ENCODE measurements at places on chromosomes 11 and 22. TPM values are rescaled to one million over a fixed set of nuclear protein-coding genes. Genes with fewer than 3 reads are reported as not detected.

Gene RAG2
- total RNA-seq: 0.79 TPM

Gene GRM5
- 0.81 TPM for total RNA-seq

- no peak for DNase-seq
- H3K36me3 ChIP-seq: no peaks in the 10 kb centered on the region
- no peak overlapping the region for H3K4me3 ChIP-seq
- H3K4me1 ChIP-seq: no peaks in the 10 kb centered on the region
- H3K27ac ChIP-seq: peak overlapping the region; percentile 67
- H3K27me3 ChIP-seq: no peaks in the 10 kb centered on the region
Observed at GRCh38 chr11:124898711-124899110, 1.0 kb upstream of the ROBO4 start.

Gene VSTM5
- total RNA-seq: not detected

GRCh38 chr11:132062031-132062430, 691.6 kb downstream of the NTM start:
- no peak overlapping the region for H3K4me3 ChIP-seq
- no peak for DNase-seq
- H3K36me3 ChIP-seq: no peaks in the 10 kb centered on the region
- H3K4me1 ChIP-seq: no peaks in the 10 kb centered on the region

DNA sequence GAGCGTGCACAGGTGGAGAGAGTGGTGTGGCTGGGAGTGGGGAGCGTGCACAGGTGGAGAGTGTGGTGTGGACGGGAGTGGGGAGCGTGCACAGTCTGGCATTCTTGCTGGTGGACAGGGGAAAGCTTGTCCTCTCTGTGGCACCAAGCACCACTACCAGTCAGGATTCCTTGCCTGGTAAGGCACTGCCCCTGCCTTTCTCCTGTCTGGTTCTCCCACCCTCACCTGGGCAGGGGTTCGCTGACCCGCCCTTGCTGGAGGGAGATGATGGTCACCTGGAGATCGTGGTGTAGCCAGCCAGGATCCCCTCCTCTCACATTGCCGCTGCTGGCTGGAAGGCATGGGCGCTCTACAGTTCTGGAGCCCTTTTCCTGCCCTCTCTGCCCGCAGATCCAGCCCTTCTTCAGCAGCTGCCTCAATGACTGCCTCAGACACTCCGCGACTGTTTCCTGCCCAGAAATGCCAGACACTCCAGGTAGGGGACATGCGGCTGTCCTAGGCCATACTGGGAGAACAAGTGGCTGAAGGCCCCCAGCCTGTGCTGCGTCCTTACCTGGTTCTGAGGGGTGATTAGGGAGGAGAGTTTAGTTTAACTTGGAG, 16.7 kb downstream of the TMEM121B start:
- no peak overlapping the region for H3K27ac ChIP-seq
- DNase-seq: no peak
- no peaks in the 10 kb centered on the region for H3K27me3 ChIP-seq
- no peak overlapping the region for H3K4me3 ChIP-seq

DNA sequence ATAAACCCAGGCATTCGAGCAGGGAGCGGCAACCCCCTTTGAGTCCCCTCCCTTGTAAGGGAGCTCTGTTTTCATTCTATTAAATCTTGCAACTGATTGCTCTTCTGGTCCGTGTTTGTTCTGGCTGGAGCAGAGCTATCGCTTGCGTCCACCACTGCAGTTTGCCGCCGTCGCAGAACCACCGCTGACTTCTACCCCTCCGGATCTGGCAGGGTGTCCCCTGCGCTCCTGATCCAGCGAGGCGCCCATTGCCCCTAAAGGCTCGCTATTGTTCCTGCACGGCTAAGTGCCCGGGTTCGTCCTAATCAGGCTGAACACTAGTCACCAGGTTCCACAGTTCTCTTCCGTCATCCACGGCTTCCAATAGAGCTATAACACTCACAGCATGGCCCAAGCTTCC, 10.4 kb upstream of the MS4A7 start:
- DNase-seq: no peak
- no peaks in the 10 kb centered on the region for H3K27me3 ChIP-seq
- no peaks in the 10 kb centered on the region for H3K36me3 ChIP-seq

Gene GAL3ST1
- not detected for total RNA-seq

Gene TENM4
- 83.3 TPM for total RNA-seq

Gene C22orf31
- total RNA-seq: not detected

DNA sequence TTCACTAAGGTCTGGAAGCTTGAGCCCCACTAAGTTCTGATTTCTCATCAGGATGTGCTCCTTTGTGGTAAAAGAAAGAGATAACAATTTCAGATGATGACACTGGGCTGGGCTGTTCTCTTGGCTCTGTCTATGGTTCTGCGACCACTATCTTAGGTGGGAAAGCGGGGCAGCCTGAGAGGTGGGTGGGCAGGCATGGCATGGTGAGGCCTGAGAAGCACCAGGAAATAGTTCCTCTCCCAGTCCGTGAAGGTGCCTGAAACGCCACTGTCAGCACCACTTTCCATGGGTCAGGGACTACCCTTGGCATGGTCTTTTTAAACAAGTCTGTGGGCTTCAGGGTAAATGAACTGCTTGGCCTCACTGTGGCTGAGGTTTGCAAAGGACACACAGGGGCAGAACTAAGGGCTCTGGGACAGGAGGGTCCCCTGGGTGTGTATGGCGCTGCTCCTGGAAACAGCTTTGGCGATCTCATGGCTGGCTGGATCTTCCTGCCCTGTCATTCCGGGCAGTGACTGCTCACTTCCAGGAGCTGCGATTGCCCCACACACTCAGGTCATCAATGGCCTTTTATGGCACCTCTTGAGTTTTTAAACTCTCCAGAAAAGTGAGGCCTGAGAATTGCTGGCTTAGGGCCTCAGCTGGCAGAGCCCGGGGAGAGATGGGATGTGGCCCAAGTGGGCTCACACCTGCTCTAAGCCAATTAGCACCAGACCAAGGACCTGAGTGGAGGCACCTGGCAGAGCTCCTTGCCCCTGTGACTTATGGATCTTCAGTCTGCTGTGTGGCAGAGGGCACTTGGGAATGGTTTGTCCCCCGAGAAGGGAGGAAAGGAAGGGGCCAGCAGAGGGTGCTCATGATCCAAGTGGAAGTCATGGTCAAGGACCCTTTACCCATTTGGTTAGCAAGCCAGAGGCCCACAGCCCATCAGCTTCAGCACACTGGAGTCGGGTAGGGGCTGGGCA, 55.6 kb upstream of the LYVE1 start:
- no peak overlapping the region for H3K27ac ChIP-seq
- H3K4me3 ChIP-seq: no peak overlapping the region
- H3K27me3 ChIP-seq: no peaks in the 10 kb centered on the region
- no peaks in the 10 kb centered on the region for H3K36me3 ChIP-seq
- H3K4me1 ChIP-seq: no peaks in the 10 kb centered on the region
- DNase-seq: peak; percentile 70

GRCh38 chr11:91625495-91625894, 599.1 kb upstream of the FAT3 start:
- no peaks in the 10 kb centered on the region for H3K4me1 ChIP-seq
- no peak for DNase-seq
- no peaks in the 10 kb centered on the region for H3K36me3 ChIP-seq
- no peaks in the 10 kb centered on the region for H3K27me3 ChIP-seq
- no peak overlapping the region for H3K4me3 ChIP-seq

- H3K27me3 ChIP-seq: no peaks in the 10 kb centered on the region
- no peak for DNase-seq
- H3K4me3 ChIP-seq: no peak overlapping the region
- H3K36me3 ChIP-seq: no peaks in the 10 kb centered on the region
- H3K4me1 ChIP-seq: no peaks in the 10 kb centered on the region
Observed at GRCh38 chr11:125382822-125383221, 113.2 kb downstream of the FEZ1 start.

Gene CEP126
- 9.4 TPM for total RNA-seq

- peaks cover 39% of the 10 kb centered on the region for H3K4me1 ChIP-seq
- H3K36me3 ChIP-seq: no peaks in the 10 kb centered on the region
- peak overlapping the region; percentile 93 for H3K27ac ChIP-seq
- no peaks in the 10 kb centered on the region for H3K27me3 ChIP-seq
- peak; percentile 97 for DNase-seq
- H3K4me3 ChIP-seq: no peak overlapping the region
Observed at GRCh38 chr22:43017525-43018460, 2.8 kb upstream of the PACSIN2 start.

DNA sequence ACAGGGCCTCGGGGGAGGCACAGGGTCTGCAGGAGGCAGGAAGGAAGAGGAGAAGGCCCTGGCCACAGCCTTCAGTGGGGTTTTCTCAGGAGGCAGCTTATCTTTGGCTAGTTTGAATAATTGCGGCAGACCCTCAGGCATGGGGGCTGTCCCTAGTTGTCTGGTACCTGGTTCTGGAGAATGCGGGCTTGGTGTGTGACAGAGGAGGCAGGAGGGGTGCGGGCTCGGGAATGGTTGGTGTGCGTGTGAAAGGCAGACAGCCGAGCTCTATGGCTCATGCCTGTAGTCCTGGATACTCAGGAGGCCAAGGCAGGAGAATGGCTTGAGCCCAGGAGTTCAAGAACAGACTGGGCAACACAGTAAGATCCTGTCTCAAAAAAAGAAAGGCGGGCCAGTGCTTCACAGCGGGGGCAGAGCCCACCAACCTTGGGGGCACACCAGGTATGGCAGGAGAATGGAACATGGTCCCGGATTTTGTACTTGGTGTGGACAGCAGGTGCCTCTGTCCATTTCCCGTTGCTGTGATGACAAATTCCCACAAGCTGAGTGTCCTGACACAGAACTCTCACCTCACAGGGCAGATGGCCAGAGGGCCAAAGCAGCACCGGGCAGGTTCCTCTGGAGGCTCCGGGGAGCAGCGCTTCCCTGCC, 640.6 kb downstream of the TBC1D22A start:
- no peaks in the 10 kb centered on the region for H3K4me1 ChIP-seq
- H3K4me3 ChIP-seq: no peak overlapping the region
- no peaks in the 10 kb centered on the region for H3K27me3 ChIP-seq
- H3K27ac ChIP-seq: no peak overlapping the region
- no peaks in the 10 kb centered on the region for H3K36me3 ChIP-seq

Gene PRDM11
- 8.6 TPM for total RNA-seq

Gene CREB3L1
- total RNA-seq: 0.88 TPM

DNA sequence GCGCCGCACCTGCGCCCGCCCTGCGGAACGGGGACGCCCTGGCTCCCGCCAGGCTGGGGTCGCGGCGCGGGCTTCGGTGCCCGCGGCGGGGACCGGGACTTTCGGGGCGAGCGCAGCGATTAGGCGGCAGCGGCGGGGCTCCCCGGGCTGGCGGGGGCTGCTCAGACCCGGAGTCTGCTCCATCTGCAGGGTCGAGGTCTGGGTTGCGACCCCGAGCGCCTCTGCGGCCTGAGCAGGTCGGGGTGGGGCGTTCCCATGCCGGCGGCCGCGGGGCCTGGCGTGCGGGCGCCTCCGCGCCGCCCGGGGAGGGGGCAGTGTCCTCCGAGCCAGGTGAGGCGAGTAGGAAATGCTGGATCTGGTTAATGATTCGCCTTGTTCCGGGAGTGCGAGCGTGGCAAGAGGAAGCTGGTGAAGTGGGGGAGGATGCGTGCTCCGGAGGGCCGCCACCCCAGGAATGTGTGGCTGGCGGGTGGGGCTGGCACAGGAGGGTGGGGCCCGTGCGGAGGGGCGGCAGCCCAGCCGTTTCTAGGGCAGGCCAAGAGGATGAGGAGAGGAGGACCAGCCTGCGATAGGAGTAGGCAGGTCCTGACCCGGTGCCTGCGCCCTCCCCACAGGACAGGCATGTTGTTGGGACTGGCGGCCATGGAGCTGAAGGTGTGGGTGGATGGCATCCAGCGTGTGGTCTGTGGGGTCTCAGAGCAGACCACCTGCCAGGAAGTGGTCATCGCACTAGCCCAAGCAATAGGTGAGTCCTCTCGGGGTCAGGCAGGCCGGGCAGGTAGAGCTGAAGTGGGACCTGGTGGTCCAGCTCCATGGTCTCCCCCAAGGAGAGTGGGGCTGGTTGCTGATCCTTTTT, 606 bp downstream of the RASSF7 start:
- peak; percentile 52 for DNase-seq
- H3K27ac ChIP-seq: peak overlapping the region; percentile 41
- H3K27me3 ChIP-seq: no peaks in the 10 kb centered on the region
- peak overlapping the region; percentile 90 for H3K4me3 ChIP-seq

GRCh38 chr11:11020747-11021149, 162.9 kb upstream of the ZBED5 start:
- H3K27me3 ChIP-seq: no peaks in the 10 kb centered on the region
- no peaks in the 10 kb centered on the region for H3K4me1 ChIP-seq
- no peaks in the 10 kb centered on the region for H3K36me3 ChIP-seq
- DNase-seq: no peak
- no peak overlapping the region for H3K4me3 ChIP-seq

- no peaks in the 10 kb centered on the region for H3K27me3 ChIP-seq
- H3K4me1 ChIP-seq: peaks cover 15% of the 10 kb centered on the region
- no peak for DNase-seq
- no peak overlapping the region for H3K27ac ChIP-seq
Observed at GRCh38 chr11:36010010-36010740, 66.3 kb downstream of the LDLRAD3 start.

Gene OR52N4
- 0.45 TPM for total RNA-seq

GRCh38 chr22:47366026-47366767, 603.7 kb downstream of the TBC1D22A start:
- H3K27me3 ChIP-seq: no peaks in the 10 kb centered on the region
- no peak for DNase-seq
- H3K4me3 ChIP-seq: no peak overlapping the region
- no peak overlapping the region for H3K27ac ChIP-seq

DNA sequence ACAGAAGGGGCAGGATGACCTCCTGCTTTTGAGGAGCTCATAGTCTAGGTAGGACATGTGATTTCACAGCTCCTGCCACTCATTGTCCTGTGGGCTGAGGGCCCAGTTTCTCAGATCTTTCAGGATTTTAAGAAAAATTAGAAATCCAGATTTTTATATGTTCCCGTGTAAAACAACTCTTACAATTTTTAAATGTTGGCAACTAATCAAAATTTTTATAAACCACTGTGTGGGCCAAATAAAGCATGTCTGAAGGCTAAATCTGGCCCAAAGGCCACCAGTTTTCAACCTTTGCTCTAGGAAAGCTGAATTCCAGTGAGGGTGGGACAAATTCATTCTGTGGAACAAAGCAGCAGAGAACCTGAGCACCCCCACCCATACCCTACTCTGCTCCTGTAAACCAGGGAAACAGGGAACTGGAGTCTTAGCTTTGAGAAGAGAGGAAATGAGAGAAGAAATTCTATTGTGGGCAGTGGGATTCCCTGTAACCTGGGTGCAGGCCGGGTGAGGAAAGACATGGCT, 20.6 kb downstream of the LRRC32 start:
- no peaks in the 10 kb centered on the region for H3K36me3 ChIP-seq
- H3K27ac ChIP-seq: no peak overlapping the region
- H3K4me3 ChIP-seq: no peak overlapping the region

Gene SLC7A4
- 0.54 TPM for total RNA-seq

Gene MUC5B
- not detected for total RNA-seq

GRCh38 chr11:10808235-10808552, 532 bp downstream of the EIF4G2 start:
- peak overlapping the region; percentile 99 for H3K27ac ChIP-seq
- H3K4me1 ChIP-seq: peaks cover 12% of the 10 kb centered on the region
- H3K4me3 ChIP-seq: peak overlapping the region; percentile 77
- no peak for DNase-seq
- H3K27me3 ChIP-seq: no peaks in the 10 kb centered on the region

GRCh38 chr11:121762820-121763219, 310.1 kb upstream of the SORL1-AS1 start:
- no peaks in the 10 kb centered on the region for H3K36me3 ChIP-seq
- no peak overlapping the region for H3K4me3 ChIP-seq
- no peak overlapping the region for H3K27ac ChIP-seq
- peak; percentile 46 for DNase-seq
